Kidney epithelial cell (primary cell): ENCODE measurements at places on chromosomes 5 and 9. TPM values are rescaled to one million over a fixed set of nuclear protein-coding genes. Genes with fewer than 3 reads are reported as not detected.

The SERINC5 gene
- 12.9 and 13.1 TPM in 2 replicates for total RNA-seq

The HACD4 gene
- total RNA-seq, result 0.46 and 0.62 TPM in 2 replicates

- DNase-seq, result no peak
Measured at GRCh38 chr9:129487658-129488483, 133.0 kb downstream of the C9orf50 start.

DNA sequence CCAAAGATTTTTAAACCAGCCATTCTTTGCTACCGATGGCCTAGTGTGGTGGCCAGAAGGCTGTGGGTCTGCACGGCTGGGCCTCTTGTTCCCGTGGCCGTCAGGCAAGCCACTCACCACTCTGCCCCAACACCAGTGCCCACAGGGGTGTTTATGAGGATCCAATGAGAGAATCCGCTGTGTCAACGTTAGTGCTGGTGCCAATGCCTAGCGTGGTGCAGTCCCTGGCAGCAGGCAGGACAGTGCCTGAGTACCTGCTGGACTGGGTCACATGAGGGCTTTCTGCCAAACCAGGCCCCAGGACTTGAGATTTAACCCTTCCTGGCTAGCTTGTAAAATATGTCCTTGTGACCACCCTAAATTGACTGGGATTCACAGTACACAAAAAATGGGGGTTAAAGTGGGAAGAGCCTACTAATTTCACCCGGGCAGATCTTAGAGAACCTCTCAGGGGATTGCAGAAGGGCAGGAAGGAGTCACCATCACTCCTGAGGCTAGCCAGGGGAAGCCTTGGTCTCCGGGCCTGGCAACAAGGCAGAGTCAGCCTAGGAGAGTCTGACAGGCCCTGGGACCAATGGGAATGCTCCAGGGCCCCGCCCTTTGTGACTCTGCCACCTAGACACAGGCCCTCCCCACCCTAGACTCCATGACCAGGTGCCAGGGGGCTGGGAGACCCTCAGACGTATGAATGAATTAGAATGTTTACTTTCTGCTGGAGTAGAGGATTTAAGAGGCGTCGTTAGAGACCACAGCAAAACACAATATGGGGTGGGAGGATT, 63.2 kb upstream of the FSTL4 start:
- no peak for DNase-seq

The PSD2 gene
- total RNA-seq, result 0.13 and 0.41 TPM in 2 replicates

The SHC3 gene
- 2.9 and 5.1 TPM in 2 replicates for total RNA-seq

- no peak for DNase-seq
Measured at GRCh38 chr5:95519151-95519550, 35.6 kb downstream of the SKIC3 start.

The HINT1 gene
- 369 and 370 TPM in 2 replicates for total RNA-seq

The PTGR1 gene
- 52.2 and 59.9 TPM in 2 replicates for total RNA-seq

- no peak for DNase-seq
Measured at GRCh38 chr5:149739371-149739770, 9.3 kb downstream of the PPARGC1B start.

The N4BP3 gene
- total RNA-seq, result 6.0 and 6.8 TPM in 2 replicates

DNA sequence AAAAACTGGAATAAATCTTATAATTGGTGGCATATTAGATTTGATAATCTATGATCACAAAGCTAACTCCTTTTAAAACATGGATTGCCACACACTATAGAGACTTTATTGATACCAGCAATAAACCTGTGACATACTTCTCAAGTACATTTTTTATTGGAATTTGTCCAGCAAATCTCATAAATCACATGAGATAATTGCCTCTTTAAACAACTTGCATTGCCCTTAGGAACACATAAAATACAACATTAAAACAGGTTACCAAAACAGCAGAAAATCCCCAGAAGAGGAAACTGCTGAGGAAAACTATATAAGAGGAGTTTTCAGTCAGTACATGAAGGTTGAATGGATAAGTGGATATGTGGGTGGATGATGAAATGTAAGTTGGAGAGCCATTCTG, 124.6 kb downstream of the SNCAIP start:
- DNase-seq, result no peak

DNA sequence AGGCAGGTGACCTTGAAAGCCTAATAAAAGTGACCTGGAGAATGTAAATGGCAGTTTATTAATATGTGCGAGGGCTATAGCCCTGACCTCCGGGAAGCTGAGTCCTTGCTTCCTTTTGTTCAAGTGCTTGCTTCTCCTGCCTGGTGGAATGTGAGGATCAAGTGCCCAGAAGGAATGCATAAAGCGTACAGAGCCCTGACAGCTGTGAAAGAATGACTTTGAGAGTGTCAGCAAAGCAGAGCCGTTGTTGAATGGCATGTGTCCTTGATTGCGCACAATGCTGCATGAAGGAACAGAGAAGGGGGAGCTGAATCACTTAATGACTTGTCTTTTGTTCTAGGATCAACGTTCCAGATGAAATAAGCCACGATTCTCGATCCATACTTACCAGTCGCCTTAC, 133.0 kb downstream of the SLF1 start:
- DNase-seq, result no peak

The ACTBL2 gene
- 1.3 and 1.5 TPM in 2 replicates for total RNA-seq

DNA sequence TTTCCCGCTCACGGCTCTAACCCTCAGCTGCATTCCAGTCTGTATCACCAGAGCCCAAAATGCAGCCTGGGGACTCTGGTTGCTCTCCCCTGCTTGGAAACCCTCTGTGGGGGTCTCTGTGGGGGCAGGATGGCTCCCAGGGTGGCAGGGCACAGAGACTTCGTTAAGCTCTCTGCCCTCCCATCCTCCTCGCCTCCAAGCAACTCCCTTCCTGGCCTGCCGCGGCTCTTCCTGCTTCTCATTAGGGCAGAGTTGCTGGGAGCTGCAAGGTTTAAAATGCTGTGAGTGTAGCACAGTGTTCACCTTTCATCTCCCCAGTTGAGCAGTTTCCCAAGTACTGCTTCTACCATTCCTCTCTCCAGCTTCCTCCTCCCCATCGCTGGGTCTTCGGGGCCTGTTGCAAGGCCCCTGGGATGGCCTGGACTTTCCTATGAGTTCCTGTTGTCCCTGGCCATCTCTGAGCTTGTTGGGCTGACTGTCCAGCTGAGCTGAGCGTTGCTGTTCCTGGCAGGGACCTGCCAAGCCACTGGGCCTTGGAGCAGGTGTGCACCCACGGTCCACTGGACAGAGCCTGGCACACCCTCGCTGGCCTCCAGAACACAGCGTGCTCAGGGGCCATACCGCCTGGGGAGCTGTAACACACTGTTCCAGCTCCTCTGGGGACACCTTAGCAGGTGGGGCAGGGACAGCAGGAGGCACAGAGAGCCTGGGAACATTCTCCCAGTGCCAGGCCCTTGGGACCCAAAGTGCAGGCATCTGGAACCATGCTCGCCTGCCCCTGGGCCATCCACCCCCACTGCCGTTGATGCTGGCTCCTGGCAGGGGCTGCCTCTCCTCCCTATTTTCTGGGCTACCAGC, 188.4 kb downstream of the C9orf50 start:
- no peak for DNase-seq

- DNase-seq, result no peak
Measured at GRCh38 chr5:62308439-62308838, 2.4 kb downstream of the KIF2A start.

The OR1L1 gene
- not detected in 2 replicates for total RNA-seq

DNA sequence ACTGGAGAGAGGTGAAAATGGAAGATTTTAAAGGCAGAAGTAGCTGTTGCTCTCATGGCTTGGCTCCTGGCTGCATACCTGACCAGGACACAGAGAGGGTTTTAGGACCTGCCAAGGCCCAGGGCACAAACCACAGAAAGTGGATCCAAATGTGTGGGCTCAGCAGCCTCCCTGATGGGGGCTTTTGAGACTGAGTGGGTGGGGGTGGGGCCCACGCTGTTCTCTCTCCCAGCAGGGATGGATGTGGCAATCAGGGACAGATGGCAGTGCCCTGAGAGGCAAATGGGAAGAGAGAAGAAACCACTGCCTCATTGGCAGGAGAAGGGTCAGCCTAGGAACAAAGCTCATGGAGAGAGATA, 34.9 kb upstream of the TIFAB start:
- DNase-seq, result no peak

The PCDHAC2 gene
- total RNA-seq, result 0.48 and 0.92 TPM in 2 replicates
